ENCODE measurements at places on chromosomes 2 and 18. TPM values are rescaled to one million over a fixed set of nuclear protein-coding genes. Genes with fewer than 3 reads are reported as not detected.

The SP140L gene
- 53.8 TPM for total RNA-seq

The CD28 gene
- total RNA-seq = 85.3 TPM

The CHN1 gene
- total RNA-seq = 3.0 TPM

The MYL12A gene
- total RNA-seq = 475 TPM

The CNDP1 gene
- not detected for total RNA-seq

The METTL4 gene
- total RNA-seq = 9.7 TPM

The CTDP1 gene
- 34.8 TPM for total RNA-seq

The TMEM150A gene
- total RNA-seq = 3.1 TPM

The INHBB gene
- total RNA-seq = 0.10 TPM

The FRZB gene
- under 0.01 TPM for total RNA-seq

The MAP3K19 gene
- not detected for total RNA-seq

The UCN gene
- total RNA-seq = not detected

The MRPL30 gene
- total RNA-seq = 21.5 TPM

The LINC00305 gene
- not detected for total RNA-seq

The REG3A gene
- not detected for total RNA-seq

The RIT2 gene
- total RNA-seq = not detected

The INPP5D gene
- total RNA-seq = 122 TPM

The NAT8 gene
- not detected for total RNA-seq

The GDF7 gene
- 0.31 TPM for total RNA-seq

The CCBE1 gene
- total RNA-seq = under 0.01 TPM

The LBX2 gene
- 0.21 TPM for total RNA-seq

The NDUFV2 gene
- total RNA-seq = 355 TPM

The FOXD4L1 gene
- 0.10 TPM for total RNA-seq

The CCDC150 gene
- total RNA-seq = 1.3 TPM

The CHST10 gene
- total RNA-seq = 6.0 TPM

The GALM gene
- total RNA-seq = 13.0 TPM

The DPYSL5 gene
- not detected for total RNA-seq

The ST8SIA3 gene
- not detected for total RNA-seq

The ARHGAP28 gene
- not detected for total RNA-seq

The LONRF2 gene
- 0.10 TPM for total RNA-seq

The ACVR2A gene
- total RNA-seq = 39.9 TPM
